ENCODE measurements at places on chromosomes 16 and 17.

DNA sequence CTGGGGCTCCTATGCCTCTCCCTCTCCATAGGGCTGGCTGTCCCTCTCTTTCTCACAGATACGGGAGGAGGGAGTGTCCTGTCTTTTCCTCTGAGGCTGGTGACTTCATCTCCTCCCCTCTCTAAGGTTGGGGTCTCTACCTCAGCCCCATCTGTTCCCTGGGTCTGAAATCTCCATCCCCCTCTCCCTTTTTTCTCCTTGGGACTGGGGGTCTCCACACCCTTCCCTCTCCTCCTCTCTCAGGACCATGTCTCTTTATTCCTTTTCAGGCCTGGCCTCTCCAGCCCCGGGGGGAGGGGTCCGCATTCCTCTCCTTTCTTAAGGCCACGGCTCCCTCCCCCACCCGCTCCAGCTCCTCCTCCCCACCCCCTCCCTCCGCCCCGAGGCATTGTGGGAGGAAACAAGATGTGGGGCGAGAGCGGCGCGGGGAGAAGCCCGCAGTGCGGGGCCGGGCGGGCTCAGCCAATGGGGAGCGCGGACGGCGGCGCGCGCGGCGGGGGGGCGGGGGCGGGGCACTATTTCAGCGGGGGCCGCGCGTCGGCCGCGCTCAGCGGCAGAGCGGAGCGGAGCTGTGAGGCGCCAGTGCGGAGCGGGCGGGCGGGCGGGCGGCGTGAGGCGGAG lies at the start of gene DYNLL2:
TSS of gene DYNLL2 (plus strand) at position 550 of the 621 bp plus-strand sequence. CDS start 3,672 bp downstream, outside the sequence.
- peak; percentile 83 for DNase-seq

- DNase-seq, result no peak
These were observed 31.7 kb downstream of the RPH3AL start for GRCh38 chr17:320809-321385.

DNA sequence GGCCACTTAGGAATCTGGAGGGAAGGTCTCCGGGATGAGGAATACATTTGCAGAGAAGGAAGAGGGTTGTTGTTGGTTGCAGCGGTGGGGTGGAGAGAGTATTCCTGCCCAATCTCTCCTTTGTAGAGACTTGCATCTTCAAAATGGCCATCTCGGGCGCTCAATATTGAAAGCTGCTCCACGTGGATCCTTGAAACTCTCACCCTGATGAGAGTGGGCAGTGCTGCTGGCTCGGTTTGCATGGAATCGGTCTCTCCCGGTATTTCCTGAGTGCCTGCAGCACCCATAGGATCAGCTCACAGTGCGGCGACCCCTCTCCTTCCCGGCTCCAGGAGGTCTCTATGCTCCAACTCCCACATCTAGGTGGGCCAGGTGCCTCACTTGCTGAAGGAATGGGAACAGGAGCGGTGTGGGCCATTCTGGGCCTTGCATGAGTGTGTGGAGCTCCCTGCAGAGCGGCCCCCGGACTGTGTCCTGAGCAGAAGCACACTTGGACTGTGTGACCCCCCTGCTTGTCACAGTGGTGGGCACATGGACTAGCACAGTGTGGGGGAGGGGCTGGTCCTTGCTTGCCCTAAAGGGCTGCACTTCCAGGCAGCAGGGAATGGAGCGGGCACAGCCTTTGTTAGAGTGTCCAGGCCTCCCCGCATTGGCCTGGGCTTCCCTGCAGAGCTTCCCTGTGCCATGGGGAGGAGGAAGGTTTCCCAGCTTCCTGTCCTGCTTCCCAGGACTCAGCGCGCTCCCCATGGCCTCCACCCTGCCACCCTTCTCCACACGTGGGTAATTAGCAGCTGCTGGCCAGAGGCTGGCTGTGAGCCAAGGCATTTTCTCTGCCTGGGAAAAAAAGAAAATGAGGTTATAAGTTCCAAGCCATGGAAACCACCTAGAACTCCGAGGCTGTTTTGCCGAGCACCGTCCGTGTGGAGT lies 139.3 kb downstream of the IRF8 start:
- no peak for DNase-seq

GRCh38 chr17:73513426-73513825 lies 130.8 kb downstream of the SDK2 start:
- no peak for DNase-seq

DNA sequence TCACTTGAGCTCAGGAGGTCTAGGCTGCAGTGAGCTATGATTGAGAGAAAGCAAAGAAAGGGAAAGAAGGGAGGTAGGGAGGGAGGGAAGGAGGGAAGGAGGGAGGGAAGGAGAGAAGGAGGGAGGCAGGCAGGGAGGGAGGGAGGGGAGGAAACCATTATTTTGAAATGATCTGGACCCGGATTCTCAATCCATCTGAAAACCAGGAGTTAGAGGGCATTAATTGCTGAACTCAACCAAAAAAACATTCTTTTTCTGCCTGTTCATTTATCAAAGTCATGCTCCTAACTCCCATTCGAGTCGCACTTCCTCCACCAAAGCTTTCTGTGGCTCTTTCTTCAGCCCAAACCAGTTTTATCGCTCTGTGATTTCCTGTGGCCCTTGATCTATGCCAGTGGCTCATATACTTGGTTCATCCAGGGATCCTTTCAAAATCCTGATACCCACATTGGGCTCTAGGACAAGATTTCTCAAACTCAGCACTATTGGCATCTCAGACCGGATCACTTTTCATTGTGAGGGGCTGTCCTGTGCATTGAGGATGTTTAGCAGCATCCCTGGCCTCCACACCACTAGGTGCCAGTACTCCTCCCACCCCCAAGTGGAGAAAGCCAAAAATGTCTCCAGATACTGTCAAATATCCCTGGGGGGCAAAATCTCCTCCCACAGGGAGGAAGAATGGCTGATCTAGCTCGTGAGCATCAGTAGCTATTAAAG lies 38.2 kb downstream of the CMTM4 start:
- DNase-seq, result no peak

DNA sequence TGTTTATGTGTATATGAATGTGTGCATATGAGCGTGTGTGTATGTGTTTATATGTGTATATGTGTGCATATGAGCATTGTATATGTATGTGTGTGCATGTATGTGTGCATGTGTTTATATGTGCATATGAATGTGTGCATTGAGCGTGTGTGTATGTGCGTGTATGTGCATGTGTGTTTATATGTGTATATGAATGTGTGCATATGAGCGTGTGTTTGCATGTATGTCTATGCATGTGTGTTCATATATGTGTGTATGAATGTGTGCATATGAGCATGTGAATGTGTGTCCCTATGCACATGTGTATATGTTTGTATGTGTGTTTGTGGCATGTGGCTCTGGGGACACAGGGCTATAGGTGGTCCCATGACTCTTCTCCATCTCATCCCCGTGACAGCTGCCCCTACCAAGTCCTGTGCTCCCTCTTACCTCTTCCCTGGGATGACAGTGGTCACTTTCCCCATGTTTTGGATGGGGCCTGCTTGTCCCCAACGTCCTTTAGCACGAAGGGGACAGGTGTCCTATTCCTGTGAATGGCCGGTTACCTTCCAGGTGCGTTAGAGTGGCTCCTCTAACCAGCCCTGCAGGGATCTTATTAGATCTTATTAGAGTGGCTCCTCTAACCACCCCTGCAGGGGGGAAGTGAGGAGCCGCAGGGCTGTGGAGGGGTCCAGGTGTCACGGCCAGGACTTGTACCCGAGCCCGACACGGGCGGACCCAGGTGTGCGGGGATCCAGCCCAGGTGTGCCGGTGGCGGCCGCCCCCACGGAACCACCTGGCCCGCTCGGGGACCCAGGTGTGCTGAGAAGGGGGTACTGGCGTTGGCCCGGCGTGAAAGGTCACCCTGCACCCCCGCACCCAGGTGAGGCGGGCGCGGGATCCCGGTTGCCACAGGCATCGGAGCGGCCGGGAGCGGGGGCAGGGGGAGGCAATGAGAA lies 105.6 kb downstream of the SEC14L1 start:
- no peak for DNase-seq

DNA sequence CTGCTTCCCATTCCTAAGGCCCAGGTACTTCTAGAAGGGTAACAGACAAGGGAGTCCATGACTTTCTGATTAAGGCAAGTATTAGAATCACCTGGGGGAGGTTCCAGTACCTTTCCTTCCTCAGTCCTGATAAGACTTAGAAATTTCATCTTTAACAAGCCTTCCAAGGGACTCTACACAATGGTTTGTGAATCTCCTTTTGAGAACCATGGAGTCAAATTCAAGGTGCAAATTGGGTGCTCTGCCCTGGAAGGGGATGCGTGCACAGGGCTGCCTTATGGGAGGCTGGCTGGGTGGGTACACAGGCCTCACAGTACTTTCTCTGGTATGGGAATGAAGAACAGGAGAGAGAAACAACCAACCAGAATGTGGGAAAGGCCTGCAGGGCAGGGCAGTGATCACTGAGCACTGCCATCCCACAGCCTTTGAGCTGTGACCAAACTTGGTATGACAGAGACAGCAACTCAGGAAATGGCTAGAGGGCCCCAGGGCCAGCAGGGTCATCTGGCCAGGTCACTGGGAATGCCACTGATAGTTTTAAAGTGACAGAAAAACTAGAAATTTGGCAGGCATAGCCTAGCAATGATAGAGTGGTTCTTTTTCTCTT lies 3.6 kb upstream of the TMIGD1 start:
- no peak for DNase-seq

GRCh38 chr16:30805056-30805369 lies 18.0 kb upstream of the ZNF629 start:
- DNase-seq, result no peak

DNA sequence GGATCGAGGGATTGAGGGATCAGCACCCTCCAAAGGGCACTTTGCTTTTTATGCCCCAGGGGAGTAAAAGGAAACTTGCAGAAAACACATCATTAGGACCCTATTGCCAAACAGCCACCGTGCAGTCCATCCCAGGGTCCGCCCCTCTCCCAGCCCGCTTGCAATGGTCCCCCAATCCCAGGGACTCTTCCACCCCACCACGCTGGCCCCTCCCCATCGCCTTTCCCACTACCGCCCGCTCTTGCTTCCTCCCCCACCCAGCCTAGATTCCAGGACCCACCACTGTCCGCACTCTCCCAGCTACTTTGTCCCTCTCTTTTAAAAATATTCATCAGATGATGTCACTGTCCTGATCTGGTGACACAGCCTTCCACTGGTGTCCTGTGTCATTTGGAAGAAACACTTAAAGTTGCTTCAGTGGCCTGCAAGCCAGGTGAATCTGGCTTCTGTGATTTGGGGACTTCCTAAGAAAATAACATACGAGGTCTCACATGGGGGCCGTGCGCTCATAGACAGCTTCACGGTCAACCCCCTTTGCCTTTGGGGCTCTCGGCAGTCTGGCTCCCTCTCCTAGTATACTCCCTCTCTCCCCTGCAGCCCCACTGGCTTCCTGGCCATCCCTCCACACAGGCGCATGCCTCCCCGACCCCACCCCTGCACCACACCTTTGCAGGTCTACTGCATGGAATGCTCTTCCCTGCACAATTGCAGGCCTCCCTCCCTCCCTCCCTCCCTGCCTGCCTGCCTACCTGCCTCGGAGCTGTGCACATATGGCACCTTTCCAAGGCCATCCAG lies 127.9 kb downstream of the RBFOX3 start:
- no peak for DNase-seq

GRCh38 chr17:40827746-40828453 lies 5.5 kb upstream of the KRT10 start:
- no peak for DNase-seq

DNA sequence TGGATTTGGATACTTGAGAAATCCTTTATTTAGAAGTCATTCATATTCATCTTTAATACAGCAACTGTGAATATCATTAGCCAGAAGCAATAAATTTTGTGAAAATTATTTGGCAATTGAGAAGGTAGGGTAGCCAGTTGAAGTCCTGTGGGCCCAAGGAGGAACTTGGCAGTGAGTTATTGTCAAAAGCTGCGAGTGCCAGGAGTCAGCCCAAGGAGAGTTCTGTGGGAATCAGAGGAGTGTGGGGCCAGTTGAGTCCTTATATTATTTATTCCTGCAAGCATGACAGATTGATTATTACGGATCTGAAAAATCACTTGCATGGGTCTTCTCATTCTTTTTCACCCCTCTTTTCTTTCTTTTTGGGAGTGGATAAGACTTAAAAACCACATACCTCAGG lies 38.3 kb downstream of the PRKCA start:
- DNase-seq, result no peak

GRCh38 chr17:61285526-61286320 lies 113.9 kb upstream of the TBX2 start:
- no peak for DNase-seq

GRCh38 chr16:10182222-10183053 lies at the start of gene GRIN2A:
Gene GRIN2A, minus strand, starts transcription at chr16:10182428. Its CDS starts 2,017 bp downstream, at chr16:10180411.
- DNase-seq, result no peak

All from activated naive CD8-positive, alpha-beta T cell treated with anti-CD3 and anti-CD28 coated beads, Interleukin-2, amount 50 U/mL, for 16 hours (primary cell).